ENCODE measurements at places on chromosomes 2 and 18.

GRCh38 chr2:73971722-73972121 lies 13.0 kb upstream of the TET3 start:
- no peak for DNase-seq

GRCh38 chr2:18433872-18434271 lies 126.6 kb downstream of the RDH14 start:
- no peak for DNase-seq

- no peak for DNase-seq
These were observed 86.6 kb downstream of the ARHGAP28 start for GRCh38 chr18:6816154-6816553.

- no peak for DNase-seq
These were observed 162.2 kb upstream of the BCL2L11 start for GRCh38 chr2:110958346-110959119.

DNA sequence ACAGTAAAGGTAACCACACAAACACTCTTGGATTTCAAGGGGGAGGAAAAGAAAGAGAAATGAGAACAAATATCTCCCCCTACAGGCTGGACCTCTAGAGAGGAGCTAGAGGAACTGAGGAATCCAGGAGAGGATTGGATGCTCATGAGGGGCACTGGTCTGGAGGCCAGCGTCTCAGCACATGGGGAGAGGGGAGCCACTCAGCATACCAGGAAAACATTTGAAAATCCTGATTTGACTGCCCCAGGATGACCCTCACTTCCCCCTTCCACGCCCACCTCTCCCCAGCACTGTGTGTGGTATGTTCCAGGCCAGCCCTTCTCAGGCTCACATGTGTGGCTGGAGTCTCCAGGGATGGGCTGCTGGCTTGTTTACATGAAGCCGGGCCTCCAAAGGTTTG lies 396.8 kb upstream of the ID2 start:
- DNase-seq, result no peak

- DNase-seq, result no peak
These were observed 184.4 kb downstream of the LTBP1 start for GRCh38 chr2:33131111-33131510.

Measured in COLO829 (cell line).